HS-27A (cell line): ENCODE measurements at places on chromosomes 3 and 15.

DNA sequence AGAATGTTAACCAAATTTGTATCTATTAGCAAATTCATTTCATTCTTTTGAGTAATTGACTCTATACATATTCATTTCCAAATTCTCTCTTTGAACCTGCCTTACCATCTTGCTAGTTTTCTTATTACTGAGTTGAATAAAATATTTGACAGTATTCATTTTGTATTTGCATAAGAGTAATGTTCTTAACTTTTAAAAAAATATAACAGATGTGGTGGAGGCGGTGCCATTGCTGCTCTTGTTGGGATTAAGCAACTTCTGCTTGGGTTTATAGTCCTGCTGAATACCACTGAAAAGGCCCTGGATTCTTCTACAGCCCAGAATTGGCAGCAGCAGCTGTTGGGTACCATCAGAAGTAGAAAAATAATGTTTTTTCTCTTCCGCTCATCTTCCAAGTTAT, 148.9 kb upstream of the PEX5L start:
- DNase-seq = no peak

DNA sequence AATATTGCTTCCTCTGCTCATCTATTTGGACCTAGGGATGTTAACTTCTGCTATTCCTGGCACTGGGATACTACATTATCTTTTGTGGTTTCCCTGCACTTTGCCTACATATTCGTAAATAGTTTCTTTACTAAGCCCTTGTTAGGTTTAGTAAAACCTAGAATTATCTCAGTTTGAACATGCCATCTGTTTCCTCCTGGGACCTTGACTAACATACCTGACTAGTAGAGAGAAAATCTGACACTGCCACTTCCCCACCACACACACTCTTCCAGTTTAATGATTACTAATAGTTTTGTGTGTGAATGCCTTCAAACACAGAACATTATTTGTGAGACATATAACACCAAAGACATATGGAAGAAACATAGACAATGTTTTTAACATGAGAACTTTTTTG, 28.2 kb upstream of the SOX2 start:
- DNase-seq = no peak

DNA sequence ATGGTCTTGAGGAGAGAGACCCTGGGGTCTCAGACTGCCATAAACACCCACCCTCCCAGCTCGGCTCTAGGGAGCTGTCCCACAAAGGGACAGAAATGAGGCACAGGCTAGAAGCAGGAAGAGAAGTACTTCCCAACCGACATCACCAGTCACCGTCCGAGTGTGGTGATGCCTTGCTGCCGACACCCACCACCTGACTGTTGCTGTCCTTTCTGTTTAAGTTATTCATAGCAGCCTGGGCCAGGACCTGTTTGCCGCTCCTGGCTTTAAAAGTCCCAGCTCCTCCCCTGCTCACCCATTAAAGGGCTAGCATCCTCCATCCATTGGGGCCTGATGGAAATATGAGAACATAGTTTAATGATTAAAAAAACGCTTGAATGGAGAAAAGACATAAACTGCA, 13.2 kb upstream of the SPG11 start:
- no peak for DNase-seq

GRCh38 chr3:134066651-134067530, 37.2 kb upstream of the SLCO2A1 start:
- no peak for DNase-seq

GRCh38 chr3:129317848-129318247, 39.2 kb downstream of the HMCES start:
- no peak for DNase-seq

GRCh38 chr3:134677196-134677986, 26.6 kb upstream of the KY start:
- no peak for DNase-seq

DNA sequence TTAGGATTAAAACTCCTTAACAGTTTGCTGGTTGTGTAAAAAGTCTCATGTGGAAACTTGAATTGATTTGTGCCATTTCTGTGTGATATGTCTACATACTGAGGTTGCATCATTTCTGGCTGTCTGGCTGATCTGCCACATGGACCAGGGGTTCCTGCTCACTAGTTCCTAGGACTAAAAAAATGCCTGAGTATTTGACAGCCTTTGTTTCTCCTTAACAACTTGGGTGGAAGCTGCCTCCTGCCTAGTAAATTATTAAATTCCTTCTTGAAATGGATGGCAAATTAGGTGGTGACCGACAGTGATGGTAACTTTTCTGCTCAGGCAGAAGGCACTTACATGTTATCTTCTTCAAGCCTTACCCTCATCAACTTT, 226.9 kb upstream of the MRPL3 start:
- no peak for DNase-seq

DNA sequence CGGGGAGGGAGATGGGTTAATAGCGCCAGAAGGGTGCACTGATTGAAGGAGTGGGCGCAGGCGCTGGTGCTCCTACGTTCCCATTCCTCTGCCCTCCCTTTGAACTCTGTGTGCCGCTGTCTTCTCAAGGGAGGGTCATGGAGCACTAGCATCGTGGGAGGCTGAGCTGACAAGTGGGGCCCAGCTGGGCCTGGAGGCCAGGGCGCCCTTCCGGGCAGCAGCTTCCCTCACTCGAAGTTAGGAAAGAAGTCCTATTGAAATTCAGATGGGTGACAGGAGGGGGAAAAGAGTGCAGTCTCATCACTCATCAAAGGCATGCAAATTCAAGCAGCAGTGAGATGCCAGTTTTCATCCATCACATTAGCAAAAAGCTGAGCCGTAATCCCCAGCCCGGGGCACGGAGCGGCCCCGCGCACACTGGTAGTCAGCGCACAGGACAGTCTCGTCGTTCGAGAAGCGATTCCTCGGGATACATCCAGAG, 128.2 kb downstream of the LRRK1 start:
- DNase-seq = no peak

- no peak for DNase-seq
These were observed 155.7 kb downstream of the NEK10 start for GRCh38 chr3:27213450-27213849.

DNA sequence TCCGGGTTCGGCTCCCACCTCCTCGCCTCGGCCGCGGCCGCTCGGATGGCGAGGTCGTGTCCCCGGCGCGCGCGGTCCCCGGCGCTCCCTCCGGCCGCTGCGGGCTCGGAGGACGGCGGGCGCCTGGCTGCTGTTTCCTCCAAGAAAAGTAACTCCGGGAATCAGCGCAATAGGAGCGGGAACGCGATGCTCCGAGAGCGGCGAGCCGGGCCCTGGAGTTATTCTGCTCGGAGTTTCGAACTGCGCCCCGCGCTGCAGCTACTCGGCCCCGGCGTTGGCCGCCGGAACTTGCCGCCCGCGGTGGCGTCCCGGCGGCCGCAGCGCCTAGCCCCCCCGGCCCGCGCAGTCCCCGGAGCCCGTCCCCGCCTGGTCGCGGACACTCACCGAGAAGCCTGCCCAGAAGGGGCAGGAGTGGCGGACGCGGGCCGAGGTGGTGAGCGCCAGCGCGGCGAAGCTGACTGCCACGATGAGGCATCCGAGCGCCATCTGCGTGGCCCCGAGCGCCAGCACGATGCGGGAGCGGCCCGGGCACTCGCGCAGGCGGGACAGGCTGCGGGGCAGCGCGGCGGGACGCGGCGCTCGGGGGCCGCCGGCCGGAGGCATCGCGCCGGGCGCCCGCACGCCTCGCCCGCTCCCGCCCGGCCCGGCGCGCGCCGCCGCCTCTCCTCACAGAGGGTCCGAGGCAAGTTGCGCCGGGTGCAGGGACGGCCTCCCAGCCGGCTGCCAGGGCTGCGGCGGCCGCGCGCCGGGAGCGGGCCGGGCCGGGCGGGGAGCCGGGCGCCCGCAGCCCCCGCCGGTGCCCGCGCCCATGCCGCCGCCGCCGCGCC, 251.9 kb downstream of the TJP1 start:
- DNase-seq = no peak

DNA sequence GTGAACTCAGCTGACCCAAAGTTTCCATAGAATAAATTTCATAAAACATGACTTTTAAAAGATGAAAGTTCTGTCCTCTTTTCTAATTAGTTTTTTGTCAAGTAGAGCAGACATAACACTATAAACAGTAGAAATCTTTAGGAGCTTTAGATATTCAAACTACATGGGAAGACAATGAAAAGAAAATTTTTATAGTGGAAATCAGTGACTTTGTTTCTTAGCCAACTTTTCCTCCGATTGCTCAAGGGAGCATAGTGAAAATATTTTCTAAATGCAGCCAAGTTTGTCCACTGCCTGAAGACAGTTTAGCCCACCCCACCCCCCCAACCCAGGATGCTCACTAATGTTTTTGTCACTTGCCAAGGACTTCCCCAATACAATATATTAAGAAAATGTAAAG, 114.9 kb downstream of the PLD1 start:
- DNase-seq = no peak

DNA sequence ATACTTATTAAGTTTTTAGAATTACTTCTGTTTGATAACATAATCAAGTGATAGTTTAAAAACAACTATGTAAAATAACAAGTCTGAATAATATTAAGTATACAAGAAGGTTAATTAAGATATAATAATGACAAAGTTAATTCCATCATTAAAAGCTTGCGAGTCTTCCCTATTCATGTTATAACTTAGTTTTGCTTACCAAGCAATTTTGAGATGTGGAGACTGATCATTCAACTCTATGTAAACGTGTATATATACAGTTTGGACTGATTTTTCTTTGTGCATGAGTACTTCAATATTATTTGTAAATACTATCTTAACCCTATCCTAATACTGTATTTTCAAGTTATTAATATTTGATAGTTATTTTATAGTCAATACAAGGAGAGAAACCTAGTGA, 870.9 kb downstream of the GBE1 start:
- DNase-seq = no peak

DNA sequence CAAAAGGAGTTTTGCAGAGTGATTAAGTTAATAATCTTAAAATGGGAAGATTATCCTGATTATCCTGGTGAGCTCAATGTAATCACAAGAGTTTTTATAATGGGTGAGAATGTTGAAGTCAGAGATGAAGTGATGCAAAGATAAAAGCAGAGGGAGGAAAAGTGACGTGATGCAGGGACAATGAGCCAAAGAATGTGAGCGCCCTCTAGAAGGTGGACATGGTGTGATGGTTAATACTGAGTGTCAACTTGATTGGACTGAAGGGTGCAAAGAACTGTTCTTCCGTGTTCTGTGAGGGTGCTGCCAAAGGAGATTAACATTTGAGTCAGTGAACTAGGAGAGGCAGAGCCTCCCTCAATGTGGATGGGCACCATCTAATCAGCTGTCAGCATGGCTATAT, 569.6 kb upstream of the AGTR1 start:
- no peak for DNase-seq

DNA sequence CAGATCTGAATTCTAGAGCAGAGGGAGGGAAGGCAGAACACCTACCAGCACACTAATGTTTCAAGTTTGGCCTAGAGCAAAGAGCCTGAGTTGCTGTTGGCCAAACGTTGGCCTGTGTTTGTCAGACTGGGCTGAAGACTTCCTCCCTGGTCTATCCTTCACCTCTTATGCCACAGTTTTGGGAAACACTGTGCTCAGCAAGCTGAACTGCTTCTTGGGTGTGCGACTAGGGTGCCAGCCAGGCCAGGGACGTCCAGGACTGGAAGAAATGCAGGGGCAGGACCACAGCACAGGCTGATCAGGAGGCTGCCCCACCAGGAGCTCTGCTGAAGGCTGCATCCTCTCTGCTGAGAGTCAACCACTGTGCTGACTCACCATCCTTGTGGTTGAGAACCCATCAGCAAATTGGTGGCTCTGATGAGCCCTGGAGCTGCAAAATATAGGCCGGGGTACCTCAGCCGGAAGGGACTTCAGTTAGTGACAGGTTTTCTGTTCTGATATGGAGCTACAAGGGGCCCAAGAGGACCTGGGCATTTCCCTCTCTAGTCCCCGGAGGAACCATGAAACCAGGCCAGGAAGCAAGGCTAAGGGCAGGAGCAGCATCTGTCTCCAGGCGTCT, 131.6 kb upstream of the RASGRP1 start:
- DNase-seq = no peak

DNA sequence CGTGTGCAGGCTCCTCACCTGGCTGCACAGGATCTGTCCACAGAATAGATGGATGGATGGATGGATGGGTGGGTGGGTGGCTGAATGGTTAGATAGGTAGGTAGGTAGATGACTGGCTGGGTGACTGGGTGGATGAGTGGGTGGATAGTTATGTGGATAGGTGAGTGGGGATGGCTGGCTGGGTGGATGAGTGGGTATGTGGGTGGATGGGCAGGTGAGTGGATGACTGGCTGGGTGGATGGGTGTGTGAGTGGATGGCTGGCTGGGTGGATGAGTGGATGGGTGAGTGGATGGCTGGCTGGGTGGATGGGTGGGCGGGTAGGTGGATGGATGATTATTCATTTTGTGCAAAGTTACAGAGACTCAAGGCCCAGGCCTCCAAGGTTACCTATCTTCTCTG, 172.9 kb upstream of the CTDSPL start:
- DNase-seq = no peak

GRCh38 chr3:197203714-197204146, 94.7 kb downstream of the DLG1 start:
- no peak for DNase-seq

DNA sequence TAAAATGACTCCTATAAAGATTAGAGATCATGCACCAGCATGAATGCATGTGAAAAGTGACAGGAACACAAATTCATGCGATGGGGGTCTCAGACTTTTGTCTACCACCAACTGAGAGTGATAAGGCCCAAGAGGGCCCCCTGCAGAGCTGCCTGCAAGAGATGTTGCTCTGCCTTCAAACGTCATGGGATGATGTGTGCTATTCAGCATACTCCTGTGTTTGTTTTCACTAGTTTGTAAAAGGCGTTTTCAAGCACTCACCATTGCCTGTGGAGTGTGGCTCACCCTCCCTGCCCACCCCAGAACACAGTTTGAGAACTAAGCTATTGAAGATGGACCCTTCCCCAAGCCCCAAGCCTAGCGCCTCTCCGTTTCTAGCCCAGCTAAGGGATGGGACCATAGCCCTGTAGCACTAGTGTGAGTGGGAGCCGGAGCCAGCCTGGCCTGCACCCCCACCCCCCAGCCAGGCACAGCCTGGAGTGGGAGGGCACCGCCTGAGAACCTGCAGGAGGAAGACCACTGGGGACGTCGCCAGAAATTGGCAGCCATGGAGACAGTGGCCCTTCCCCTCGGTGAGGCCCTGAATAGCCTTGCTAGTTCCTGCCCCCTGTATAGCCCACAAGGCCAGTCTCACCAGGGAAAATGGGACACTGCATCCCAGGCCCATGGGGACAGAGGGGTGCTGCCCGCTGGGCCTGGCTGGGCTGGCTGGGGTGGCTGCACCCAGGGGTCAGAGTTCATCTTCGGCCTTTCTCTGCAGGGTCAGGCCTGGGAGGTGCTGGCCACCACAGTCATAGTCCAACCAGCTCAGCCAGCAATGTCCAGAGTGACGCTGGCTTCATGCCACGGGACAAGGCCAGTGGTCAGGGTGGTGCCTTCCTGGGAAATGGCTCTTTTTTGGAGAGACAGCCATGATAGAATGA, 22.6 kb upstream of the KLF13 start:
- DNase-seq = no peak

- DNase-seq = no peak
These were observed 40.1 kb downstream of the RPN1 start for GRCh38 chr3:128610451-128611070.
